ENCODE measurements at places on chromosomes 5 and 9.
A peak's percentile ranks its signal among the peaks of the same experiment; 100 is the strongest.

GRCh38 chr9:5841771-5842573 lies 9.1 kb upstream of the ERMP1 start:
- DNase-seq, result no peak

DNA sequence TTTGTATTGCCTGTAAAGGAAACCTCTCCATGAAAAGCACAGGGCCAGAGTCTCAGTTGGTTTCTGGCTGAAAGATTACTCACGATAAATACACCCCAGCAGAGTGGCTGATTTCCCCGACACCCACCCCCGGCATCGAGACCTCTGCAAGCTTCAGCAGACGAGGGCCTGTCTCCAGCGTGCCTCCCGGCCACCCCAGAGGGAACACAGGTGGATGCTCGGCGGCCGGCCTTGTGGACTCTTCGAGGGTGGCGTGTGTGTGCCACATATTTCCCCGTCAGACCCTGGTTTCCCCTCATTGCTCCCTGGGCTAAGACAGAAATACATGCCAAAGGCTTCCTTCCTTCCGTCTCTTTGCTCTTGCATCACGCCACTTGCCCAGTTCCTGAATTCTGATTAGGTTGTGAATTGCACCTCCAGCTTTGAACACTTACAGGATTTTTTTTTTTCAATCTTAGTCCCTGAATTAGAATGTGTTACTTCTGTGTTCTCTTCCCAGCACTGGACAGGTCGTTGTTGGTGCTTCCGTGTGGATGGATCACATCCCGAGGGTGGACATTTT lies 13.6 kb downstream of the IRX1 start:
- no peak for DNase-seq

GRCh38 chr9:105928416-105928815 lies 234.1 kb downstream of the TMEM38B start:
- DNase-seq, result peak; percentile 50

DNA sequence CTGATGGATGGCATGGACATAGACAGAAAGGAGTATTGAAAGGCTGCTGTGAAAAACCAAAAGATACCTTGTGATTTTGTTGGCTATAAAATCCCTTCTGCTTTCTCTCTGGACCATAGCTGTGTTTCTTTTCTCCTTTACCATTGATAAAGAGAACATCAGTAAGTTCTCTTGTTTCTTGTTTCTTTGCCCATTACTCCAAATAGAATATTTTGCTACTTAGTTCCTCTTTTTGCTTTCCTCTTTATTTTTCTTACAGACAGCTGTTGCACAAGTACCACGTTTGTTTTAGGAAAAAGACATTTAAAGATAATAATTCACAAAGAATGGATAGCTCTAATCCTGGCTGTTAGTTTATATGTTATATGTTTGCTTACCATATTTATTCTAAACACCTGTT lies 1129.2 kb downstream of the DTWD2 start:
- peak; percentile 31 for DNase-seq

DNA sequence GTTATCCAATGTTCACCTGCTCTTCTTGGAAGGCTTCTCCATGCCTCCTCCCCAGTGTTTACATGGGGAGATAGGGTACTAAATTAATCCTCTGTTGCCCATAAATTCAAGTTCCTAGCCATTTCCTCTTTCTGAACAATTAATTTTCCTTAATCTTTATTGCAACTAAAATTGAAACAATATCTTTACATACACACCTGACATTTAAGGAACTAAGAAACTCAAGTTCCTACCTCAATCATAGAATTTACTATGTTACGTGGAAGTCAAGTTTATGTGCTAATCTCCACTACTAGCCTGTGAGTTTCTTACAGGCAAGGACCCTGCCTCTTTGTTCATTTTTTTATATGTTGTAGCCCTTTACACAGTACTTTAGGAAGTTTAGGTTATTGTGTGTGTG lies 10.1 kb upstream of the ADRB2 start:
- no peak for DNase-seq

- peak; percentile 51 for DNase-seq
These were observed 12.7 kb downstream of the KCTD16 start for GRCh38 chr5:144183254-144183889.

DNA sequence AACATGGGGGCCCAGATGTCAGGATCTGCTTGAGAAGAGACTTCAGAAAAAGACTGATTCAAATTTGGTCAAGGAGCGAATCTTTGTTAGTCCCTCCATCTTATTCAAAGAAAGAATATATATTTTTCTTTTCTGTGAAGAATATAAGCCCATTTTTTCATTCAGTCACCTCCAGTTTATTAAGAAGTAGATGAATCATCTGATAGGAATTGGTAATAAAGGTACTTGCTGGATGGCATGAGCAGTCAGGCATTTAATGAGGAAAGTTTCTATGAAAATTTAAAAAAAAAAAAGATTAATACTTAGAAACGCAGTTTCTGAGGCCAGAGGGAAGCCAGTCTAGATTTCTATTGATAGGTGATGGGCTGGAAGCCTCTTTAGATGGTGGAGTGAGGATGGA lies 373.1 kb upstream of the SMC2 start:
- DNase-seq, result no peak

- no peak for DNase-seq
These were observed 11.5 kb upstream of the PRRX2 start for GRCh38 chr9:129653823-129654553.

- DNase-seq, result no peak
These were observed 197.0 kb downstream of the ARHGEF28 start for GRCh38 chr5:73822989-73823339.

DNA sequence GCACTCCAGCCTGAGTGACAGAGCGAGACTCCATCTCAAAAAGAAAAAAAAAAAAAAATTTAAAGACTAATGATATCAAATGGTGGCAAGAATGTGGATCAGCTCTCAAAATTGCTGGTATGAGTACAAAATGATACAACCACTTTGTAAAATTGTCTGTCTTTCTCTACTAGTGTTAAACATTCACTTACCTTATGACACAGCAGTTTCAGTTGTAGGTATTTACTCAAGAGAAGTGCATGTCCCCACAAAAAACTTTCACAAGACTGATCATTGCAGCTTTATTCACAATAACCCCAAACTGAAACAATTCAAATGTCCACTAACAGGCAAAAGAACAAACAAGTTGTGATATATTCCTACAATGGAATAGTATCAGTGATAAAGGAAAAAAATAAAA lies 14.7 kb upstream of the CETN3 start:
- no peak for DNase-seq

DNA sequence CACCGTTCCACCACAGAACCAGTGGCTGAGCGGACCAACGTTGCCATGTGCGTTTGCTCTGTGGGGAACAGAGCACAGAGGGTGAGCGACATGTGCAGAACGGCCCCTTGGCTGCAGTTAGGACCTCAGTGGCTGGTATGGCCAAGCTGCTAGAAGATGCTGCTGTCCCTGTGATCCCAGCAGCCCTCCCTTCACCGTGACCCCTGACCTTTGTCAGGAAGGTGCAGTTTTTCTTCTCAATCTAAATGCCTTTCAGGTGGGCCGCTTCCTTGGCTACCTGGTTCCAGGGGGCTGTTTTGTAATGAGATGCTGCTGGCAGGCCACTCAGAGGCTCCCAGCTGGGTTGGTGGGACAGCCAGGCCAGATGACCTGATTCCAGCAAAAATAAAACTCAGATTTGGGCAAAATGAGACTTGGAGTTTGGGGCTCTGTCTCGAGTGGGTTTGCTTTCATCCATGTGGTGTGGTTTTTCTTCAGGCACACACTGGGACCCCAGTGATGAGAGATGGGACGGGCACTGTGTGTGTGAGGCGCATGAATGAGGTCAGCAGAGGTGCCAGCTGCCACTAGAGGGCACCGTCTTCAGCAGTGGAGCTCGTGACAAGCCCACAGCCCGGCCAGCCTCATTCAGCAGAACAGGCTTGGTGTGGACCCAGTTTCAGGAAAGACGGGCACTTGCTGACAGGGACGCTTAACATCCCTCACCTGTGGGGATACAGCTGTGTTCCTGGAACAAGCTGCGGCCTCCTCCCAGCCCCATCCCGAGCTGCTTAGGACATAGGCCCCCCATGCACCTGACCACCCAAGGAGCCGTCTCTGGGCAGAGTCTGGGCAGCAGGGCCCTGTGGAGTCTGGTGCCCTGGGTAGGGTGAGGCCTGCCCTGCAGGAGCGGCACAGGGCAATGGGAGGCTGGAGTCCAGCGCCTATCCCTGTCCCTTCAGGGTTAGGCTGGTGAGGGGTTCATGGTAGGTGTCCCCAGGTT lies 4.1 kb downstream of the MRPS2 start:
- DNase-seq, result peak; percentile 46

- peak; percentile 84 for DNase-seq
These were observed 121.5 kb downstream of the EHMT1 start for GRCh38 chr9:137740312-137740711.

DNA sequence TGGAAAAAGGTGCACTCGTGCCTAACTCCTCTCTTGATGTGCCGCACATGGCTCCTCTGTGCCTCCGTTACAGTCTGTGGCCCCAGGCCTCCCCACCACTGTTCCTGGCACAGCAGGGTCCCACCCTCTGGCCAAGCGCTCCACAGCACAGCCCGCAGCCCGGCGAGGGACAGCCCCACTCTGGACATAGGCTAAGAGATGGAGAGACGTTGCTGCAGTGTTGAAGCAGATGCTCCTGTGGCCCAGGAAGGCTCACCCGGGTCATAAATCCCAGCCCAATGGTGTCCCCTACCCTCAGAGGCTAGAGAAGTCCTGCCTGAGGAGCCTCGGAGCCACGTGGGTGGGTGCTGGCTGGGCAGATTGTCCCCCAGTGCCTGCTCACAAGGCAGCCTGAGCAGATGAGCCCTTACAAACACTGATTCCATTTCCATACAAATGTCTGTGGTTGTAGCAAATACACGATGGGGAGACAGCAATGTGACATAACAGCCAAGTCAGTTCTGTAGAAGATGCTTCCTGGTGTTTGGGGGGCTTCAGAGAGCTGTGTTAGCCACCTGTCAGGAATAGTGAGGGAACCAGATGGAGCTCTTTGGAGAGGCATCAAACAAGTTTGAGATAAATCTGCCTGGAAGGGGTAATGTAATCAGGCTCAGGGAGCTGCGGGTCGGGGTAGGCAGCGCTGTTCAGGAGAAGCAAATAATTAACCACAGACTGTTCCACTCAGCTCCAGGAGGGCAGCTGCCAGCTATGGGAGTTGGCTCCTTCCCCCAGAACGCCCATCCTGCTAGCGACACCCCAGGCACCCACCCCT lies 41.7 kb downstream of the C5orf15 start:
- no peak for DNase-seq

GRCh38 chr9:113989714-113990569 lies 88.2 kb downstream of the AMBP start:
- no peak for DNase-seq

DNA sequence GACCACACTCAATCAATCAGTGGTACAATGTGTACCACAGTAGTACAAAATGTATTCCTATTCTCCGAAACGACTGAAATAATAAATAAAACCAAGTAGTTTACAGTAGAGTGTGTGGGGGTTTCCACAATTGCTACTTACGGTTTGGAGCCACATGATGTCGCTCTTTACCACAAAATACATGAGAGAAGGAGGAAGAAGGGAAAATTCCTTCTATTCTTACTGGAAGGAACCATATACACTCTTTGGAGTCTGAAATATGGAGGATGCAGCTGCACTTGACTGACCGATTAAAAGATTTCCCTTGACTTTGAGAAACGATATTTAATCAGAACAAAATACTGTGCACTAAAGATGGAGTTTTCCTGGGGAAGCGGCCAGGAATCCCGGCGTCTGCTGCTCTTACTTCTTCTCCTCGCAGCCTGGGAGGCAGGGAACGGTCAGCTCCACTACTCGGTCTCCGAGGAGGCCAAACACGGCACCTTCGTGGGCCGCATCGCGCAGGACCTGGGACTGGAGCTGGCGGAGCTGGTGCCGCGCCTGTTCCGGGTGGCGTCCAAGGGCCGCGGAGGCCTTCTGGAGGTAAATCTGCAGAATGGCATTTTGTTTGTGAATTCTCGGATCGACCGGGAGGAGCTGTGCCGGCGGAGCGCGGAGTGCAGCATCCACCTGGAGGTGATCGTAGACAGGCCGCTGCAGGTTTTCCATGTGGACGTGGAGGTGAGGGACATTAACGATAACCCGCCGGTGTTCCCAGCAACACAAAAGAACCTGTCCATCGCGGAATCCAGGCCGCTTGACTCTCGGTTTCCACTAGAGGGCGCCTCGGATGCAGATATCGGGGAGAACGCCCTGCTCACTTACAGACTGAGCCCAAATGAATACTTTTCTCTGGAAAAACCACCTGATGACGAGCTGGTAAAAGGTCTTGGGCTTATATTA lies at the start of gene PCDHA4:
Gene PCDHA4 (plus strand): TSS at position 235 of the 942 bp plus-strand sequence.
- DNase-seq, result no peak

DNA sequence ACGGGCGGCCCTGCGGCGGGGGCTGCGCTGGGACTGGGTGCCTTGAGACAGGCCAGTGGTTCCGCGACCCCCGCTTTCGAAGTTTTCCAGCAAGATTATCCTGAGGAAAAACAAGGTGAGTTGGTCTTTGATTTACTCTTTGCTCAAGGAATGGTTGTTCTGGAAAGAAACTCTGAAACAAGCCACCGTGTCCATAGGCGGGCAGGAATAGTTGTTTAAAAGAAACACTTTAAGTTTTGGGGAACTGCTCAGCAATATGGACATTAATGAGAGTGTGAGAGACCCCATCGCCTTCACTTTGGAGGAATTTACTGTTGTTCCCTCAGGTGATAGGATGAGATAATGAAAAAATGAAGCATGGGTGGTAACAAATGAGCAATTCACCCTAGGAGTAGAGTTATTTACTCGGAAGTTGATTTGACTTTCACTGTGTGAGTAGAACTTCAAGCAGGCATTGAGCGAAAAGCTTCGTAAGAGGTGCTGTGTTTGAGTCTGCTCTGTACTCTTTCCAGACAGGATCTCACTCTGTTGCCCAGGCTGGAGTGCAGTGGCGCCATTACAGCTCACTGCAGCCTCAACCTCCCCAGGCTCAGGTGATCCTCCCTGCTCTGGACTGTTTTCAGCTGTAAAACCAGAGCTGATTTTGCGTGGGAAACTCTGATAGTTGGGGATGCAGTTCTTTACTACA lies 1.1 kb downstream of the DMRTA1 start:
- DNase-seq, result no peak

GRCh38 chr5:59789894-59790293 lies 103.6 kb downstream of the PDE4D start:
- no peak for DNase-seq

DNA sequence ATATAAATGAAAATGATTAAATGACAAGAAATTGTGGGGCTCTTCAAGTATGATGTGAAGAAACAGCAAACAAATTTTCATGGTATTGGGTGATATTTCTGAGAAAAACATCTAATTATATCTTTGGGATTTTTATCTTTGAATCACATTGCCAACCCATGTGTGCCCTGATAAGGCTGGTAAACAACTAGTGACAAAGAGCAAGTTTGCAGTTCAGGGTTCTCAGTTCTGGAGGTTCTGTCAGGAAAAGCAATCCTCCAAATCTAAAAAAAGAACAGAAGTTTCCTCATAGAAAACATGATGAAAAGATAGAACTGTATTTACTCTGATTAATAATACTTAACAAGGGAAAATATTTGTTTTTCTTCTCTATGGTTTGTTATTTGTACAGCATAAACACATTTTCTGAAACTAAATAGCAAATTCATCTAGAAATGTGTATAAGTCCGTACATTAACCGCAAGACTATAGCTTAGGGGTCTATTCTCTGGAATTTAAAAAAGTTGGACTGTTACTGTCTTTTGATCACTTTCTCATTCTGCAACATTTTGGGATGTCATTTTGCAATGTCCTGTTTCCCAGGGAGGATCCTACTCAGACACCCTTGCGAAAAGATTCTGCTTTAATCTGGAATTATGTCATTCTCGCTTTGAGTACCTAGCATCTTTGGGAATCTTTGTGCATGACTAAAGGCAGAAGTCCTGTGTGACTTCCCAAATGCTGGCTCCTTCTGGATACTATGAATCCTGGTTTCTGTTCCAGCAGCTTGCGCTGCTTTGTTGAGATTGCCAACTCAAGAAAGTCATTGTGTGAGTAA lies 308.5 kb downstream of the ADGRV1 start:
- DNase-seq, result peak; percentile 75

GRCh38 chr9:91532325-91532724 lies 108.7 kb upstream of the NFIL3 start:
- no peak for DNase-seq
